Fibroblast of skin of right quadriceps (primary cell): ENCODE measurements at places on chromosomes 11 and 22.

DNA sequence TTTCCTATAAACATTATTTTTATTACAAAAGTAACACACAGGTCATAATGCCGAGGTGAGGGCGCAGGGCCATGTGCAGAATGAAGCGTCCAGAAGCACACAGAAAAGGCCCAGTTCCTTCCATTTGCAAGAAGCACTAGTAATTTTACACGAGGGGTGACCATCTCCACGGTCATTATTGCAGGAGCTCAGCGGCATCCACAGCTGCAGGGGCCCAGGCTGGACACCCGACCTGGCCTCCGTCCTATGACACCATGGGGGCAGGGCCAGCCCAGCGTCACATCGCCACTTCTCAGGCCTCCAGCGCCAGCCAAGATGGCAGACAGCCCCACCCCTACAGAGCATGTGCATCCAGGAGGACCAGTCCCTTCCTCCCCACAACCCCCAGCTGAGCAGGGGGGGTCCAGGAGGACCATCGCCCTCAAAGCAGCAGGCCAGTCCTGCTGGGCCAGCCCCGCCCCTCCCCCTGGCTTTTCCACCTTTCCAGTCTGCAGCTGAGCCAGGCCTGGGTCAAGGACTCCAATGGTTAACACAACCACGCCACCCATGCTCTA is 3.5 kb downstream of the IGF2 start:
- DNase-seq: no peak

DNA sequence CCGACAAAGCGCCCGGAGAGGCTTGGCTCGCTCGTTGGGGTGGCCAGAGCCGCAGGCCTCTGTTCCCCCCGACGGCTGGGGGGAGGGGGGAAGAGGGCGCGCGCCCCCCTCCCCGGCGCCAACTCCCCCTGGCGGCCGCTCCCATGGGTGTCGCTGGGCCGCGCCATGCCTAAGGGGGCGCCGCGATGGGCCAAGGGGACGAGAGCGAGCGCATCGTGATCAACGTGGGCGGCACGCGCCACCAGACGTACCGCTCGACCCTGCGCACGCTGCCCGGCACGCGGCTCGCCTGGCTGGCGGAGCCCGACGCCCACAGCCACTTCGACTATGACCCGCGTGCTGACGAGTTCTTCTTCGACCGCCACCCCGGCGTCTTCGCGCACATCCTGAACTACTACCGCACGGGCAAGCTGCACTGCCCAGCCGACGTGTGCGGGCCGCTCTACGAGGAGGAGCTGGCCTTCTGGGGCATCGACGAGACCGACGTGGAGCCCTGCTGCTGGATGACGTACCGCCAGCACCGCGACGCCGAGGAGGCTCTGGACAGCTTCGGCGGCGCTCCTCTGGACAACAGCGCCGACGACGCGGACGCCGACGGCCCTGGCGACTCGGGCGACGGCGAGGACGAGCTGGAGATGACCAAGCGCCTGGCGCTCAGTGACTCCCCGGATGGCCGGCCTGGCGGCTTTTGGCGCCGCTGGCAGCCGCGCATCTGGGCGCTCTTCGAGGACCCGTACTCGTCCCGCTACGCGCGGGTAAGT is 1.4 kb downstream of the KCNC1 start:
- DNase-seq: no peak

- no peak for DNase-seq
These were observed 93.4 kb downstream of the SHANK2 start for GRCh38 chr11:71158936-71159335.

GRCh38 chr22:35437049-35437448 is 37.1 kb downstream of the MCM5 start:
- no peak for DNase-seq

GRCh38 chr11:17186932-17187692 is 20.7 kb downstream of the PIK3C2A start:
- no peak for DNase-seq
